Inflammatory macrophage treated with lipopolysaccharide for 1 hour (primary cell): ENCODE measurements at places on chromosomes 1 and 21.

DNA sequence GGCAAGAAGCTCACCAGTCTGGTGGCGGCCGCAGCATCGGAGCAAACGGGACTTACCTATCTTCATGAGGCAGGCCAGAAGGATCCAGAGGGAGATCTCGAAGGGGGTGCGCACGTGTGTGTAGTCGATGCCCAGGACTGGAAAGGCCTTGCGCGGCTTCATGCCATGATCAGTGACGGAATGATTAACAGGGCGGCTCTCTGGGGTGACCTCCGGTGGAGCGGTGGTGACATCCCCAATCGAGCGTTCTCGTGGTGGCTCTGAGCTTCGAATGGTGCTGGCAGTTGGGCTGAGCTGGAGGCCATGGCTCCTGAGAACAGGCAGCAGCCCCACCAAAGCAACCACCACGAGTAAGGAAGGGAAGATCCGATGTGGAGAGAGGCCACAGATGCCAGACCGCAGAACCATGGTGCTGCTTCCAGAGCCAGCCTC lies 982 bp downstream of the SLC9A1 start:
- DNase-seq: no peak

- DNase-seq: no peak
Measured at GRCh38 chr21:35145626-35146233, 96.6 kb upstream of the RUNX1 start.

- no peak for DNase-seq
Measured at GRCh38 chr1:90753556-90753955, 36.5 kb upstream of the BARHL2 start.

DNA sequence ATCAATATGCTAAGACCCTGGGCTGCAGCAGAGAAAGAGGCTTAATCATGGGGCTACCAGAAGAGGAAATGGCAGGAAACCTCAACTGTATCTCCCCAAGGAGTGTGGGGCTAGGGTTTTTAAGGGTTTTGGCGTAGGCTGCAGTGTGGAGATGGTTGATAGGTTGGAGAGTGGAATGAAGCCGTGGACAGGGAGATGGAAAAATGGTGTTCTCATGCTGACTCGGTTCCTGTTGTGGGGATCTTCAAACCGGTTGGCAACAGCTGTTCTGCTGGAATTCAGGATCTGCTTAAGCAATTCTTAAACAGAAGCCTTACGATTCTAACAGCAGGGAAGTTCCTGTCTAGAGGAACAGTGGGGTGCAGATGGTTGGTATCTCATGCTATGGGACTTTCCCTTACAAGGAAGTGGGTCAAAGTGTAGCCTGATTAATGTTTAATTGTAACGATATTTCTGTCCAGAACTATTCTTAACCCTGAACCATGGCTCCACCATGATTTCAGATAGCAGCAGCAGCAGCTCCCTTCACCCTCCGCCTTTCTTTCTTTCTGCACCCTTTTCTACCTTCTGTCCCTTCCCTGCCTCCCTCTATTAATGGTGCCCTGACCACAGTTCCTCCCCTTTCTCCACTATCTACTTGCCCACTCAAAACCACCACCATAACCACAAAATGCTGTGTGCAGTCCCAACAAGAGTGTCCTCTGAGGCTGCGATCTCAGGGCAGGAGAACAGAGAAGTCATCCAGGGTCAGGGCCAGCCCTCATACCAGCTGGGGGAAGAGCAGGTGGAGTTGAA lies 30.8 kb downstream of the RSPH1 start:
- DNase-seq: peak; percentile 87

DNA sequence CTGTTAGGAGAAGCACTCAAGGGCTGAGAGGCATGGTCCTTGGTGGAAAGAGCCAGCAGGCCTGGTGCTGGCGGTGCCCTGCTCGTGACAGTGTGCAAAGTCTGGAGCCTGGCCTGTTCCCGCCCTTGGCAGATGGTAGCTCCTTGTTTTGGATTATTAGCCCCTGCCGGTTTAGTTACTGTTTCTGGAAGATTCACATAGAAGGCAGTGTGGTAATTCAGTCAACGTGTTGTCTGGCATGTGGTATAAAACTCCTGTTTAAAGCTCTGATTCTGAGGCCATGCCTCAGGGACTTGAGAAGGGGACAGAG lies 6.8 kb downstream of the PKNOX1 start:
- DNase-seq: no peak

- DNase-seq: peak; percentile 15
Measured at GRCh38 chr1:198258491-198258890, 101.7 kb downstream of the NEK7 start.

DNA sequence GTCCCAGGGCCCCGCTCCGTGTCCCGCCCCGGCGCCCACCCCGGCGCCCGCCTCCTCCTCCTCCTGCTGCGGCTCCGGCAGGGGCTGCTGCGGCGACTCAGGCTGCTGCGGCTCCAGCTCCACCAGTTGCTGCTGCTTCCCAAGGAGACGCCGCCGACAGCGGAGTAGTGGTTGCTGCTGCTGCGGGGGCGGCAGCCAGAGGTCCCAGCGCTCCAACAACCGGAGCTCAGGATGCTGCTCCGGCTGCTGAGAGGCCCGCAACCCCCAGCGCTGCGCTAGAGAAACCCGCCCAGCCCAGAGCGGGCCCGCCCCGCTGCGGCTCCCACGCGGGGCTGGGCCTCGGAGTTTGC lies 1.1 kb downstream of the CRCT1 start:
- DNase-seq: no peak

DNA sequence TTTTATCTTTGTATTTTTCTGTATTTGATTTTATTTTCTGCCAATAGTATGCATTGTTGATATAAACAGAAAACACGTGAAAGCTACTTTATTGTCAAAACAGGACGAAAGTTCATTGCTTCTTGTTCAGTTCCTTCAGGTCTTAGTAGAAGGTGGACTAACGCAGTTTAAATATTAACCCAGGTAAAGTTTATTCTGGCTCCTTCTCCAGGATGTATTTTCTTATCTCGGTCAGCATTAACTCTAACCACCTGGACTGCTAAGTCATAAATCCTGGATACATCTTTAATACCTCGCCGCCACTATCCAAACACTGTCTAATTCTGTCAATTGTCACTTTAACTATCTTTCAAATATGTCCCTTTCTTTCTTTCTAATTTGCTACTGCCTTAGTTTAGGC lies 5.7 kb upstream of the SOAT1 start:
- no peak for DNase-seq

GRCh38 chr21:24110846-24111245 lies 1496.4 kb downstream of the MRPL39 start:
- DNase-seq: no peak
